ENCODE measurements at places on chromosomes 4 and X.

DNA sequence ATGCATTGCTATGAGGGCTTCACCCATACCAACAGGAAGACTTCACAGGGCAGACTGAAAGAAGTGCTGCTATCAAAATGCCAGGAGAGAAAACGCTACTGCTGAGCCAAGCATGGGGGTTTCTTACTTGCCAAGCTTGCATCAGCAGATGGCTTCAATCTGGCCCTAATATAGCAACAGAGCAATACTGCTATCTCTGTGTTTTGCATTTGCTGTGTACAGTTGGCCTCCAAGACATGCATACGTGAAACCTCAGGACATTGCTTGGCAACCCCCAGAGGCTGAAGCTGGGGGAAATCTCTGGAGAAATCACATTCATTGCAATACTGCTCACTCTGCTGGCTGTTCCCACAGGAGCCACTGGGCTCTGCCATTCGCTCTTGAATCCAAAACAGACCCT lies 127.2 kb upstream of the GPC4 start:
- no peak for DNase-seq

GRCh38 chrX:9231491-9231890 lies 197.6 kb upstream of the FAM9B start:
- no peak for DNase-seq

DNA sequence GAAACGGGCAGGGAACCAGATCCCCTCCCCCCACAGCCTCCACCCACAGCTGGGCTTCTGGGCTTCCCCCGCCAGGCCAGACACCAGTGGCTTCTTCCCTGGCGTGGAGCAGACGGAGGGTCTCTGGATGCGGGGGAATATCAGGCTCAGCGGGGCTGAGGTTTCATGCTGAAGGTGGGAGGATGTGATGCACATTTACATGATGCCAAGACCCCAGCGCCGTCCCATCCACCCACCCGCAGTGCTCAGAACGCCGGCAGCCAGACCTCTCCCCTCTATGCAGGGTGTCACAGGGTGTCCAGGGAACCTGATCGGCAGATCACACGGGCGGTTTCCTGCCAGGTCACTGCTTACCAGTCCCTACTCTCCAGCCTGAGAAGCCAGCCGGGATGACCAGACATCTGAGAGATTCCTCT lies 12.8 kb upstream of the TNIP2 start:
- DNase-seq, result no peak

- no peak for DNase-seq
These were observed 431.6 kb downstream of the INPP4B start for GRCh38 chr4:142414366-142414990.

- no peak for DNase-seq
These were observed 7.2 kb downstream of the IL15 start for GRCh38 chr4:141643557-141643956.

GRCh38 chr4:165516281-165516833 lies 137.5 kb downstream of the CPE start:
- no peak for DNase-seq

GRCh38 chr4:2646396-2647149 lies 109.6 kb downstream of the TNIP2 start:
- no peak for DNase-seq

- no peak for DNase-seq
These were observed 175.0 kb downstream of the ANTXR2 start for GRCh38 chr4:79898055-79898454.

- DNase-seq, result no peak
These were observed 46.2 kb downstream of the FHIP1A start for GRCh38 chr4:151455212-151455611.

DNA sequence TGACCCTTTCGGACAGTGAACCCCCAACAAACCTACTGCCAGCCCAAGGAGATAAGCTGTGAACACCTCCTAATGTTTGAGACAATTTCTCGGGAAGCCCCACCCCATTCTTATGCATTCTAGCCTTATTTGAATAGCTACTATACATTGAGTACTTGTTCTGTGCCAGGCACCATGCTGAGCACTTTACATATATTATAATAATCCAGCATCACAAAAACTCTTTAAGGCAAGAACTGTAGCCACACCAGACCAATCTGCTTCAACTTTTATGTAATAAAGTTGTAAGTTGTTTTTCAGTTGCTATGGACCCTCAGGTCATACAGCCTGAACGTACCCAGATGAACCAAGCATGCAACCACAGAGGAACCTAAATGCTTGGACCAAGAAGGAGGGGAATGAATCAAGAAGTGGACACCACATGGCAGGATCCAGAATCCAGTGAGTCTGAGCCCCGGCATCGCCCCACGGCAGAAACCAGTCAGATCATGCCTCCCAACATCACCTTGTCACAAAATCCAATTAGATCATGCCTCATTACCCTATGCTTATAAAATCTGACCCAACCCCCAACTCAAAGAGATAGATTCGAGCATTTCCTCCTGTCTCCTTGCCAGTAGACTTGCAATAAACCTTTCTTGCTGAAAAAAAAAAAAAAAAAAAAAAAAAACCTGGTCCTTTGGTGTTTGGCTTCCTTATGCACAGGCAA lies 225.0 kb downstream of the QDPR start:
- DNase-seq, result no peak

GRCh38 chr4:169293343-169294176 lies 22.8 kb upstream of the SH3RF1 start:
- peak; percentile 85 for DNase-seq

DNA sequence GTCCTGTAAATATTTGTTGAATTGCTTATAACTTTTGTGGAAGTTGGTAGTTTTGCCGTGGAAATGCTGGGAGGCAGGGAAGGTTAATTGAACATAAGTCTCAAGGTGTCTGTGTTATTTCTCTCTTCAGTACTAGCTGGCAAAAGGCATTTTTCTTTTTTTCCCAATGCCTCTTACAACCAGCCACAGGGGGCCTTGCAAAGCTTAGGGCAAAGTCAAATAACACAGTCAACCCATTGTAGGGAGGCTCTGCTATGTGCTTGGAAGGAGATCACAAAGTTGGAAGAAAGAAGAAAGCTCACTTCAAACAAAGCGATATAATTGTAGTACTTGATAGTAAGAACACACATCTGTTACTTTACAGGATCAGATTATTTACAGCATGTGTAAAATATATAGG lies 802.6 kb downstream of the PDHA2 start:
- DNase-seq, result no peak

GRCh38 chr4:37732526-37733186 lies 46.5 kb upstream of the RELL1 start:
- DNase-seq, result no peak

DNA sequence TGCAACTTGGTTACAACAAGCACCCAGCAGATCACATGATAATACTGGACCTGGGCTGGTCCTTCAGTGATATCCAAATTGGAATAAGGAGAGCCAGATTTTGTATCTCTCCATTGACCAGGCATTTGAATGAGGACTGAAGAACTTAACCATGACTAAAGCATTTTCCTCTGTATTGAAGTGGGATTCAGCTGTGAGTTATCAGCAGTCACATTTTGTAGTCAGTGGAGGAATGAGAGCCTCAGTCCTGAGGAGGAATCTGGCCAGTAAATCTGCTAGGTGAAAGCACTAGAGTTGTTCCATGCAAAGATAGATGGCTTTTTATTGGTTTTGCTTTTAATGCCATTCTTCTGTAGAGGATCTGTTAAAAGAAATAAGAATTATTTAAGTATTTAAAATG lies 1506.0 kb downstream of the PCDH7 start:
- DNase-seq, result no peak

DNA sequence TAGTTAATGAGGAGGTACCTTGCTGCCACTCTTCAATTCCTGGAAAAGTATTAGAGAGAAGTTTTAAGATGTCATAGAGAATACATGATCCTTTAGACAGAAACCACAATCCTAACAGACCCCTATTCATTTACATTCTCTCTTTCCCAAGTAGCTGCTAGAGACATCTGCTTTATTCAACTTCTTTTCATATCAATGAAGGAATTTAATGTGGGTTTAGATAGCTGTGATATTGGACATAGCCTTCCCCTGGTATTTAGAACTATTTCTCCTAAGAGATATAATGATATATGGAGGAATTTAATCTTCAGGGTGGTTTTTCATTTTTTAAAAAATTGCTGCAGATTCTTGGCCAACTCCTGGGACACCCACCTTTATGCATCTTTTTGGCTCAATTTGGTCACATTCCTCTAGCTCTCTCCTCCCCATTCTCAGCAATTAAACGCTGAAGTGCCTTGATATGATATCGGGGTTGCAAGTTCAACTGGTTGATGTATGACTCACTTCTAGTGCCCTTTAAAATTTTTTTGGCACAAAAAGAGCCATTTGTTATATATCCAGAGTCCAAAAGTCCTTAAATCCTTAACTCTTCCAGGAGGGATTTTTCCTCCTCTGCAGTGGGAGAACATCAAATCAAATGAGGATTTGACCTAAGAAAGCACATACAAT lies 57.6 kb downstream of the DOCK11 start:
- no peak for DNase-seq

GRCh38 chrX:106510713-106511403 lies 100.9 kb upstream of the RADX start:
- no peak for DNase-seq

DNA sequence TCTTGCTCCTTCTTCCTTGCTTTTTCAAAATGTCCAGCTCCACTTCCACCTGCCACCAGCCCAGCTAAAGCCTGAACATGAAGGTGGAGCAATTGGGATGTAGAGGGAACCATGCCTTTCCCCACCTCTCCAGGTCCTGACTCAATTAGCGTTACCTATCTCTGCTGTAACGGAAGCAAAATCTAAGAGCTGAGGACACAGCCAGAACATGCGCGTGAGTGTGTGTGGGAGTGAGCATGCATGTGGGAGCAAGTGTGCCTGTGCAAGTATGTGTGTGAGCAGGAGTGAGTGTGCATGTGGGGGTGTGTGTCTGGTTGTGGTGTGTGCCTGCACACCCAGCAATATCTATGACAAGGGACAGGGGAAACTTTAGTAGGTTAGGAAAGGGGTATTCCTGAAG lies 364.5 kb downstream of the MID1IP1 start:
- no peak for DNase-seq

- DNase-seq, result no peak
These were observed 46.8 kb downstream of the CRLF2 start for GRCh38 chrX:1165535-1166196.

DNA sequence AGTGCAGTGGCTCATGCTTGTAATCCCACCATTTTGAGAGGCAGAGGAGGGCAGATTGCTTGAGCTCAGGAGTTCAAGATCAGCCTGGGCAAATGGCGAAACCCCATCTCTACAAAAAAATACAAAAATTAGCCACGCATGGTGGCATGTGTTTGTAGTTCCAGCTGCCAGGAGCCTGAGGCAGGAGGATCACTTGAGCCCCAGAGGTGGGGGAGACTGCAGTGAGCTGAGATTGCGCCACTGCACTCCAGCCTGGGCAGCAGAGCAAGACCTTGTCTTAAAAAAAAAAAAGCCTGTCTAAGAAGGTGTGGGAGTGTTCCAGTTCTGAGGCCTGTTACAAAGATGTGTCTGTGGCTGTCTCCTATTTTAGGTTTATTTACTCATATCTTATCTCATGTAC lies 38.0 kb downstream of the PI4K2B start:
- no peak for DNase-seq

- no peak for DNase-seq
These were observed 123.7 kb downstream of the ANAPC4 start for GRCh38 chr4:25500626-25501316.

DNA sequence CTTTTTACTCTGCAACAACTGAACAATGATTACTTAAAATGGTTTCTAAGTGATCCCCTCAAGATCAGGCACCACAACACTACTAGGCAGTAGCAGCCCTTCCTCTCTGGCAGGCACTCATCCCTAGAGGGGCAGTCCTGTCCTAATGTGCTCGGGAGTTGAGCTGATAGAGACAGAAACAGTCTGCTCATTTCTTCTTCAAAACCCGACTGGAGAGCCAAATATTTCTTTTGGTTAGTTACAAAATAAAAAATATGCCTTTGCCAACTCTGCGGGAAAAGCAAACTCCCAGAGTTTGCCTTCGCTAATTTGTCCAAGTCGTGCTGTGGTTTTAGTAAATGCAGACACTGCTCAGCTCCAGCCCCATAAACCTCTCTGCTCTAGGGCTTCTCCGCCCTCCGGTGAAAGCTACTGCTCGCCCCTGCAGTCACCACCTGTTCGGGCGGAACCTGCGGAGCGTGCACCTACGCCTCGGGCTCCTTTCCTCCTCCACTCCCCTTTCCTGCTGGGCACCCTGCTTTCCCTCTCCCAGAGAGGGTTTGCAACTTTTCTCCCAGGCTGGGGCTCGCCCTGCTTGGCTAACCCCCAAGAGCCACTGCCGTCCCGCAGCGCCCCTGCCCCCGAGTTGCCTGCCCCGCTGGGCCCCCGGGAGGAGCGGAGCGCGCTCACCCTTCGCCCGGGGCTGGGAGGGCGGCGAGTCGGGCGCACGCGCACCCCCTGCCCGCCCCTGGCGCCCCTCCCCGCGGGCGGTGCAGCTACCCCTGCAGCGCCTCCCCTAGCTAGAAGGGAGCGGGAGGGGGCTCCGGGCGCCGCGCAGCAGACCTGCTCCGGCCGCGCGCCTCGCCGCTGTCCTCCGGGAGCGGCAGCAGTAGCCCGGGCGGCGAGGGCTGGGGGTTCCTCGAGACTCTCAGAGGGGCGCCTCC lies at the start of gene NPNT:
Gene NPNT, plus strand, starts transcription at position 812 of the 923 bp plus-strand sequence. CDS start 182 bp downstream, outside the sequence.
- DNase-seq, result no peak

DNA sequence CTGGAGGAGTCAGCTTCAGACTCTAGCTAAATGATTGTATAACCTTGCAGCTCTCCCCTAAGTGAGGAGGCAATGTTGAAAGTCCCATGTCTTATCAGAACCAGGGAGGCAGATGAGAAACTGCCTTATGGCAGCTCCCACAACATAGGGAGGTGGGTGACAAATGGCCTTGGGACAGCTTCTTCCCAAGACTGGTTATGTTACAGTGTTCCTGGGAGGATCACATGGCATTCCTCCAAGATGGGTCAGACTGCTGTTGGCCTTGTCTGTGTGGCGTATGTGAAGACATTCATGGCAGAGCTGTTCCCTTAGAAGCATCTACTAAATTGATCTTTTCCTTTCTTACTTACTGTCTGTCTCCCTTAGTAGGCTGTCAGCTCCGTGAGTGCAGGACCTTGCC lies 42.0 kb downstream of the HPRT1 start:
- DNase-seq, result no peak

DNA sequence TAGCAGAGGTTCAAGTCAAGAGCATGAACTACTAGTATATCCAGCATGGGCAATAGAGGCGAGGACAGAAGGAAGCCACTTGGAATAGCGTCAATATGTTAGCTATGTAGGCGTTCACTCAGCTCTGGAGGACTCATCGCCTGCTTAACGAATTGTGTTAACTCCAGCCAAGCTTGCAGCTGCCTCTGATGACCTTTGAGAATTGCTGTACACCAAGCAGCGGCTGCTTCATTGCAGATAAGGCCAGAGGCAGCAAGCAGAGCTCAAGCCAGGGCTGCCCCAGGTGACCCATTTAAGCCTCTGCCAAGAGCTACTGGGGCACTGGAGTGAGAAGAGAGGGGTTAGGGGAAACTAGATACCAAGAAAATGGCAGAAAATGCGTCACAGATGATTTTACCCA lies 160.2 kb upstream of the IGFBP7 start:
- no peak for DNase-seq

DNA sequence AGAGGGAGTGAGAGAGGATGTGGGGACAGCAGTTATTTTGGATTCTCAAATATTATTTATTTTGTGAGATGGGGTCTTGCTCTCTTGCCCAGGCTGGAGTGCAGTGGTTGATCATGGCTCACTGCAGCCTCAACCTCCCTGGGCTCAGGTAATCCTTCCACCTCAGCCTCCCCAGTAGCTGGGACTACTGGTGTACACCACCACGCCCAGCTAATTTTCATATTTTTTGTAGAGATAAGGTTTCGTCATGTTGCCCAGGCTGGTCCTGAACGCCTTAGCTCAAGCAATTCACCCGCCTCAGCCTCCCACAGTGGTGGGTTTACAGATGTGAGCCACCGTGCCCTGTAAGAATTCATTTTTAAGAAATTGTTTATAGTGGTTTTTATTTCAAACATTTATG lies 61.2 kb downstream of the FHDC1 start:
- DNase-seq, result no peak

GRCh38 chrX:15812192-15812938 lies 22.1 kb downstream of the ZRSR2 start:
- DNase-seq, result peak; percentile 45
